ENCODE measurements at places on chromosomes 1 and 21.

DNA sequence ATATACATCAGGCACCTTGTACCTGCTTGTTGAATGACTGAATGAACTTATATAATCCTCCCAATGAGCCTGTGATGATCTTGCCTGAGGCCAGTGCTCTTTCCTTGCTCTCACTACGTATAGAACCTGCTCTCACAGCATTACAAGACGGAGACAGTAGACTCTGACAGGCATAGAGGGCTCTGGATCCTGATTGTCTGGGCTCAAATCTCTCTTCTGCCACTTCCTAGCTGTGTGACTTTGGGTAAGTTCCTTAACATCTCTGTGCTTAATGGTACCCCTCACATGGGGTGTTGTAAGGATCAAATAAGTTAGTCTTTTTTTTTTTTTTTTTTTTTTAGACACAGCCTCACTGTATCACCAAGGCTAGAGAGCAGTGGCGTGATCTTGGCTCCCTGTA lies 4.2 kb upstream of the MAN1C1 start:
- DNase-seq: no peak

DNA sequence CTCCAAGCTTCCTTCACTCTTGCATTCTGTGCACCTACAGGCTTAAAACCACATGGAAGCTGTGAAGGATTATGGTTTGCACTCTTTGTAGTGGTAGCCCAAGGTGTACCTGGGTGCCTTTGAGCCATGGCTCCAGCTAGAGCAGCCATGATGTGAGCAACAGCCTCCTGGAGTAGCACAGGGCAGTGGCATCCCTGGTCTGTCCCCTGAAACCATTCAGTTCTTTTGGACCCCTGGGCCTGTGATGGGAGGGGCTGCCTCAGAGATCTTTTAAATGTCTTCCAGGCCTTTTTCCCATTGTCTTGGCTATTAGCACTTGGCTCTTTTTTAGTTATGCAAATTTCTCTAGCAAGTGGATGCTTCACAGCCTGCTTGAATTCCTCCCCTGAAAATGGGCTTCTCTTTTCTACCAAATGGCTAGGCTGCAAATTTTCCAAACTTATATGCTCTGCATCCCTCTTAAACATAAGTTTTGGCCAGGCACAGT lies 47.4 kb downstream of the CLCA4 start:
- DNase-seq: no peak

DNA sequence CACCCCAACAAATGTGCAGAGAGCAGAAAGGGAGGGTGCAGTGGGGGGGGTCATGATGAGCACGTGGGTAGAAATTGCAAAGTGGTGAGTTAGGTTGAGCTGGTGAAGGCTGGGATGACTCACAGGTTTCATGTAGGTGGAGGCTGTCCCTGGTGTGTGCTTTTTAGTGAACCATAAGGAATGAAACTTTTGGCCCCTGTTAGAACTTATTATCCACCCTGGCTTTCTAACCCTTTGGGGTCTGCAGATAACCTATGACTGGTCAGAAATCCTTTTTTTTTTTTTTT lies 46.9 kb downstream of the DOP1B start:
- no peak for DNase-seq

GRCh38 chr21:36910581-36911307 lies 55.7 kb downstream of the HLCS start:
- no peak for DNase-seq
